ENCODE measurements at places on chromosomes 7 and 10.

DNA sequence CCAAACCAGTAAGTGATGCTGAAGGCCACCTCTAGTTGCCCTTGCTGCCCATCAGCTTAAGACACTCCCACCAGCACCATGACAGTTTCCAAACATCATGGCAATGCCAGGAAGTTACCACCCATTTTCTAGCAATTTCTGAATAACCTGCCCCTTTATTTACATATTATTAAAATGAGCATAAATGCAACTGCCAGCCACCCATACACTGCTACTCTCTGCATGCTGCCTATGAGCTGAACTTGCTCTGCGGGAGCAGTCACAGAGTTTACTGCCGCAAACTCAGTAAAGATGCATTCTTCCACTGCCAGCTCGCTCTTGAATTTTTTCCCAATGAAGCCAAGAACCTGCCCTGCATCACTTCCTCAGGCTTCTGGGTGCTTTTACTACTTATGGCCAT, 212.6 kb downstream of the SH2D4B start:
- DNase-seq = no peak

DNA sequence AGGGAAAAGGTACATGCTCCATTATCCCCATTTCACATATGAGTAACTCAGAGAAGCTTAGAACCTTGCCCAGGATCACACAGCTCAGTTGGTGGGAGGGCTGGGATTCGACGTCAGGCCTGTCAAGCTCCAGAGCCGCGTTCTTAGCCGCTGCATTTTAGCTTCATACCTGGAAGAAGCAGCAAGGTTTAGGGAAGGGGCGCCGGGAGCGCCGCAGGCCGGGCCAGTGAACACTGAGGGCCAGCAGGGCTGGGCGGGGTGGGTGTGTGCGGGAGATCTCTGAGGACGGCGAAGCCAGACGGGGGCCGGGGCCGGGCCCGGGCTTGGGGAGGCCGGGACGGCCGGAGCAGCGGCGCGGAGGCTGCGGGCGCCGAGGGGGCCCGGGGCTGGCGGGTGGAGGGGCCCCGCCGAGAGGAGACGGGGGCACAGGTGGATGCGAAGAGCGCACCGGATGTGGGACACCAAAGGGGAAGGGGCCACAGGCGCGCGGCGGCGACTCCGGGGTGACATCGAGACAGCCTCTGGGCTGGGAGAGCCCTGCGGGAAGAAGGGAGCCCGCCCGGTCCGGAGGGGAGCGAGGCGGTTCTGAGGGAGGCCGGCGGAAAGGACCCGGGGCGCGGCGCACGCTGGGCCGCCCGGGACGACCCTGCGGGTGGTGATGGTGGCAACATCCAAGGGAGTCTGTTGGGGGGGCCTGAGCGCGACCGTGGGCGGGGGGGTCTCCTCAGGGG, 498 bp downstream of the NDST2 start:
- no peak for DNase-seq

GRCh38 chr10:121495719-121496118, 102.5 kb downstream of the FGFR2 start:
- no peak for DNase-seq

DNA sequence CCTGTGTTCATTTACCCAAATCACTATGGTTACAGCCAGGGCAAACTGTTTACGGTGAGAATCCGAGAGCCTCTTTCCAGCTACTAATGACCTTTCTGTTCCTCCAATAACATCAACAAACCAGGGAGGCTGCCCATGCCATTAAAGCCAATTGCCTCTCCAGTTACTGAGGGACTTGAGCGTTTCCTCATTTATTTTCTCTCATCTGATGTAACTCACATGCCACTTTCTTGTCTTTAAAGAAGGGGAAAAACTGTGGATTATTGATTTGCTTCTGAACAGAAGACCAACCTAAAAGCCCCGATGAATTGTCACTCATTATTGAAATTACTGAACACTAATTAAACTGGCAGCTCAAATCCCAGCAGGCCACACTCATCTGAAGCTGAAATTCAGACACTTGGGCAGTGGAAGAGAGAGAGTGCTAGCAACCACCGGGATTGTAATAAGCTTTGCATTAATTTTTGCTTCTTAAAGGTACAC, 595.8 kb upstream of the MKI67 start:
- DNase-seq = no peak

DNA sequence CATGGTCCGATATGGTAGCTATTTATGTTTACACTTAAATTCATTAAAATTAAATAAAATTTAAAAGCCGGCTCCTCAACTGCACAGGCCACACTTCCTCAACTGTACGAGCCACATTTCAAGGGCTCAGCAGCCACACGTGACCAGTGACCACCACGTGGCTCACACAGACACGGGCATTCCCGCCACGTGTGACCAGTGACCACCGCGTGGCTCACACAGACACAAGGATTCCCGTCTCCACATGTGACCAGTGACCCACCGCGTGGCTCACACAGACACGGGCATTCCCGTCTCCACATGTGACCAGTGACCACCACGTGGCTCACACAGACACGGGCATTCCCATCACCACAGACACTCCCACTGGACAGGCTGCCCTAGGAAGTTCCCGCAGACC, 91.3 kb downstream of the PDGFA start:
- no peak for DNase-seq

Data from esophagus muscularis mucosa (tissue), 4 donors.